HTR-8/SVneo (cell line): ENCODE measurements at places on chromosomes 3 and 15.
A peak's percentile ranks its signal among the peaks of the same experiment; 100 is the strongest.

- no peak for DNase-seq
Observed at GRCh38 chr15:29123171-29123570, 146.5 kb downstream of the NSMCE3 start.

DNA sequence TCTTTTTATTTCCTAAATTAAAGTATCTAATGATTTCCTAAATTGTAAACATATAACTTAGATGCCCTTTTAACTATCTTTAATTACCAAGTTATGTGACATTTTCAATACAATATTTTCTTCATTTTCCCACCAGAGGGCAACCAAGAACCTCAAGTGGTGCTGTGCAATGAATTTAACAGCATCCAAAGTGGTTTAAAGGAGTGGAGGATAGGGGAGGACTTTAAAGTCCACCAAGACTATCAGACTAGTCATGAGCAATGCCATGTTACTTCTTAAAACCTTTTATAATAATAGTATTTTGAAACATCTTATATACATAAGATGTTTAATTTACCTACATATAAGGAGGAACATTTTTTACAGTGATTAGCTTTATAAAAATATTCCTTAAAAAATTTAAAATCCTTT, 74.4 kb downstream of the DLG1 start:
- DNase-seq, result peak; percentile 58

DNA sequence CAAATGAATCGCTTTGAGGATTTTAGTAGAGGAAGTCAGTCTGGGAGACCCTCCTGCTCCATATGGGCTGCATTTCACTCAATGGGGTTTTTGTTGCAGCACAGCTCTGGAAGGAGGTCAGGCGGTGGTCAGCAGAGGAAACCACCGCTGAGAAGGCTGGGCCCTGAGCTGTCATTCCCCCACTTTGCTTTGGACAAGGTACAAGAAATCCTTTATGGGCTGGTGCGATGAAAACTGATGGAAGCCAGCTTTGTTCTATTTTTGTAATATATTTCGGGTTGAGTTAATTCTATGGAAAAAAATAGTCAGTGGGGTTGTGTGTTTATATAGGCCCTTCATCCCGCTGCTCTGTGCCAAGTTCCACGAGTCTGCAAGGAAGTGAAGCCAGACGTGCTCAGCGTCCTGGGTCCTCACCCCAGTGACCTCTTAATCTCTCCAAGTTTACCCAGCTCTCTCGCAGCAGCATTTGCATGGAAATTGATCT, 157.1 kb upstream of the TMC3 start:
- no peak for DNase-seq

GRCh38 chr15:89714775-89715174, 24.2 kb downstream of the WDR93 start:
- DNase-seq, result no peak

DNA sequence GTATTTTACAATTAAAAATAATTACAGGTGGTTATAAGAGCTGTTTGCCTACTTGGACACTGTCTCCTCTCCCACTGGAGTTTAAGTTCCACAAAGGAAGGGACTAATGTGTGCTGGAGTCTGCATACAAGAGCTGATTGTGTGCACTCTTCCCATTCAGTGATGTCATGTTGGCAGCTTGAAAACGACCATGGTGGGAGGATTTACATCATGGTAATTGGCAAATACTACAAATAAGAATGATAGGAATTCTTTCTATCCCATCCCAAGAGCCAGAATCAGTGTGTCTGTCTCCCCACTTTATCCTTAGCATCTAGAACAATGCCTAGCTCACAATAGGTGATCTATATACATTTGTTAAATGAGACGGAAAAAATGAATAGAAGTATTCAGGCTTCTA, 14.1 kb downstream of the ITGA11 start:
- no peak for DNase-seq

- DNase-seq, result peak; percentile 69
Observed at GRCh38 chr3:45210308-45211041, 15.6 kb downstream of the TMEM158 start.

GRCh38 chr3:16301507-16301906, 36.5 kb downstream of the OXNAD1 start:
- DNase-seq, result no peak

DNA sequence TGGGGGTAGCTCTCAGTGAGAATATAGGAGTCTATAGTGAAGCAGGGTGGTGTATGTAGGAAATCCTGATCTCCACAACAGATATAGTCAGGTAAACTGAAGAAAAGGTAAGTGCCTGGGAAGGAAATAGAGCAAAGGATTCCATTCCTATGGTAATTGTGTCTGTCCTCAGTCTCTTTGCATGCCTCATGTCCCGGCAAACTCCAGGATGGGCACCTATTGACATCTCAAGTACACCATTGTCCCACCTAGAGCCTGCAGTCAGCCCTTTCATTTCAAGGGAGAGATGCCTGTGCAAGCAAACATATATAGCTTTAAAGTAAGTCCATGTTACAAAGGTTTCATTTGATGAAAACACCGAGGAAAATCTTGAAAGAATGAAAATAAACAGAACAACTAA, 257.7 kb upstream of the AZI2 start:
- no peak for DNase-seq

GRCh38 chr15:56351957-56352506, 13.2 kb upstream of the TEX9 start:
- no peak for DNase-seq

- DNase-seq, result no peak
Observed at GRCh38 chr15:70376929-70377691, 279.4 kb upstream of the TLE3 start.

DNA sequence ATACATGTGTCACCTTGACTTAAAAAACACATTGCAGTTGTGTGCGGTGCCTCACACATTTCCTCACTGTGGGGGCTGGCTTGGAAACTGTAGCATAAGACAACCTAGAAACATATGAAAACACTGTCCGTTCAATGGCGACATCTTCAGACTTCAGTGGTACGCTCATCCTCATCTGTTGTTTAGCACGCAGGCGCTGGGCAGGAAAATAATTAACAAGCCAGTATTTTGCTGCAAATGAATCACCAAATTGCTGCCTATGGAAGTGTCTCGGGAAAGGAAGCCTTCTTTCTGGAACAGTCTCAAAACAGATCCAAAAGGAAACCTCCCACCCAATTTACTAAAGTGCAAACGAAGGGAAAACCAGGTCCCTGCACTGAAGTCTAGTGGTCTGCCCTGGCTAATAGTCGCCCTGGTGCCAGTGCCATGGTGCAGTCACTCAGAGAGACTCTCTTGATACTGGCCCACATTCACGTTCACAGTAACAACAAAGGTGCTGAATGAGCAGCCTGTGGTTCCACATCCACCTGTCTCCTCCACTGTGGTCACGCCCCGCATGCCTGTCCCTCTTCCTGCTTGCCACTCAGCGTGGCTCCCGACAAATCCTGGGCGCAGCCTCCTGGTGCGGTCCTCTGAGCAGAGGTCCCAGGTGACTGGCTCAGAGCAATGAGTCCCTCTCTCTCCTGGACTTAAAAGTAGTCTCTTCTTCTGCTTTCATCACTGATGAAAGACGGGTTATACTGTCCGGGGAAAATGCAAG, 35.6 kb upstream of the MUC13 start:
- no peak for DNase-seq

- DNase-seq, result no peak
Observed at GRCh38 chr15:89452330-89452836, 44.0 kb downstream of the RHCG start.

- no peak for DNase-seq
Observed at GRCh38 chr3:169931747-169932520, 20.6 kb downstream of the SAMD7 start.

DNA sequence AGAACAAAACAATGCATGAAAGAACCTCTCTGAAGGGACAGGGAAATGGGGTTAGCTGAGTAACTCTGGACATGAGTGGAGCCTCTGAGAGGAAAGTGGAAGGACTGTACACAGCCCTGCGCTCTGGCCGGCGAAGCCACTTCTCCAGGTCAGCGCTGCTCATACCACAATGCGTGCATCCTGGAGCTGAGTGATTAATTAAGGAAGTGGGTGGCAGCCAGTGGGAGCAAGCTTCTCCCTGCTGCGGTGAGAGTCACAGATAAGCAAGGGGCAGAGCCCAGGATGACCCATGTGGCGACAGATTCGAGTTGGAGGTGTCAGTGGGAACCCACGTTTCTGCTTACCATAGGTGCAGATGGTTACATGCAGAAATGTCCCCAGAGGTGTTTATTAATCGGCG, 48.0 kb downstream of the KLF15 start:
- DNase-seq, result no peak

- DNase-seq, result no peak
Observed at GRCh38 chr15:88792342-88793282, 10.6 kb upstream of the ACAN start.

- peak; percentile 62 for DNase-seq
Observed at GRCh38 chr15:67146875-67147381, 81.5 kb downstream of the SMAD3 start.

DNA sequence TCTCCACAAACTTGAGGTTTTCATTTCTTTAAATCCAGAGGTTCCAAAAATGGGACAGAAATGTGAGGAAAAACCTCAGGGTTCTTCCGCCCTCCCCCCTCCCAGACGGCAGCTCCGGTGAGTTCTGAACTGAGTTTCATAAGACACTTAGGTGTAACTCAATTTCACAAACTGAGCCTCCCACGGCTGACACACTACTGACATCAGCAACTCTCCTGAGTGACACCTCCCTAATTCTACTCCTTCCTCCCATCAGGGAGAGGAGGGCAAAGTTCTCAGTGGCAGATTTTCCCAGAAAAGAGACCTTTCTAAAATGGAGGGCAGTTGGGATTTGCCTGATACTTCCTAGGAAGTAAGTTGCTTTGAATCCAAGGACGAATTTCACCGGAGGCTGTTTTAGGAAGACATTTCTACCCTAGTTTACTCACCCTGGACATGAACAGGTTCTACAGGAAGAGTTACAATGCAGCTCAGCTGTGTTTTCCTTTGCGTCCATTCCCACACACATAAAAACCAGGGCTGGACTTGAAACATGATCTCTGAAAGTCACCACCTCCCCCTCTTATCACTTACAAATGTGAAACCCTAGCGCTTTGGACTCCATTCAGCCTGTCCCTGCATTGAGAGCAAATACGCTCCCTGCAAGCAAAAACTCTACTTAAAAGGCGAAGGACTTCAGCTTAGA, 78.1 kb upstream of the LMOD3 start:
- DNase-seq, result peak; percentile 45

DNA sequence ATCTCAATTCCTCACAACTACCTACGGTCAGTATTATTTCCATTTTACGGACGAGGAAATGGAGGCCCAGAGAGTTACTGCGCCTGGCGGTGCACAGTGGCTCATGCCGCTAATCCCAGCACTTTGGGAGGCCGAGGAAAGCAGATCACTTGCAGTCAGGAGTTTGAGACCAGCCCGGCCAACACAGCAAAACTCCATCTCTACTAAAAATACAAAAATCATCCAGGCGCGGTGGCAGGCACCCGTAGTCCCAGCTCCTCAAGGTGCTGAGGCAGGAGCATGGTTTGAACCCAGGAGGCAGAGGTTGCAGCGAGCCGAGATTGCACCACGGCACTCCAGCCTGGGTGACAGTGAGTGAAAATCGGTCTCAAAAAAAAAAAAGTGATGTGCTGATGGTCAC, 187.3 kb downstream of the XXYLT1 start:
- no peak for DNase-seq

DNA sequence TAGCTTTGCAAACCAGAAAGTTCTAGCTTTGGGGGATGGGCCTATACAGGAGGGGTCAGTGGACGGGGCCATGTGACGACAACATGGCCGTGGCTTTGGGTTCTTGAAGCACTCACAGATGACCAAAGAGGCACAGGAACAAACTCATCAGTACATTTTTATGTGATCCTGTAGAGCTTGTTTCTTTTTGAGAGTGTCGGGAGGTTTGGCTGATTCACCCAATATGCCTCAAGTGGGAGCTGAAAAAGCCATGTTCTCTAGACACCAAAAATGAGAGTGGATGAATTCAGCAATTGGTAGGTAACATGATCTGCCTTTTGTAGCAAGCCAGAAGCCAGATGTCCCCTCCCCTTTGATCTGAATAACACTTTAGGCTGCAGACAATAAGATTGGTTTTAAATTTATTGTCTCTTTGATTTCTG, 30.1 kb downstream of the GREM1 start:
- no peak for DNase-seq

- DNase-seq, result no peak
Observed at GRCh38 chr15:43390723-43391122, 19.8 kb downstream of the TUBGCP4 start.

DNA sequence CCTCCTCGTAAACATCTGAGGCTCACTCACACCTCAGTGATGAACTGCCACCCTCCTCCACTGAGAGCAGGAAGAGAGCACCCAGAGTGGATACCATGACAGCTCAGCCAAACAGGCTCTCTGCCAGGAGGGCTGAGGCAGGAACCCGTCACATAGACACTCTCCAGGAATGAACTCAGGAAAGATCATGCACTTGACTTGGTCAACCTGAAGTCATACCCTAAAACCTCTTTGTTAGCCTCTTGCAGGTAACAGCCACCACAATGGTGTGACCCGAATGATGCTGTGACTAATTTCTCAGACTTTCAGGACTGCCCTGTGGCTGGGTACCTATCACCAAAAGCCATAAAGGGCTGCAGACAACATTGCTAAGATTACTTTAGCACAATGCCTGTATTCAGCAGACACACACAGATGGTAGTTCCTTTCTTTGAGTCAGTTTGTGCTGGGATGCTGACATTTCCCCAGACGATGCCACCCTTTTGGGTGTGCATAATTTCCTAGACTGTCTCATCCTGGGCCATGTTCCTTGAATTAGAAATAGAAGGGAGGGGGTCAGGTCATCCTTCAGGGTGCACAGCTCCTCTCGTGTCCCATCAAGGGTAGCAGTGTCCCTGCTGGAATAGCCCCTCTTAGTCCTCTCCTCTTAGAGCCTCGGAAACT, 30.3 kb downstream of the CX3CR1 start:
- DNase-seq, result no peak

GRCh38 chr15:35186346-35186745, 101.3 kb upstream of the NANOGP8 start:
- DNase-seq, result no peak

GRCh38 chr15:37107071-37107743, 6.9 kb upstream of the MEIS2 start:
- DNase-seq, result no peak

GRCh38 chr3:79367803-79368202, 400.0 kb downstream of the ROBO1 start:
- no peak for DNase-seq

DNA sequence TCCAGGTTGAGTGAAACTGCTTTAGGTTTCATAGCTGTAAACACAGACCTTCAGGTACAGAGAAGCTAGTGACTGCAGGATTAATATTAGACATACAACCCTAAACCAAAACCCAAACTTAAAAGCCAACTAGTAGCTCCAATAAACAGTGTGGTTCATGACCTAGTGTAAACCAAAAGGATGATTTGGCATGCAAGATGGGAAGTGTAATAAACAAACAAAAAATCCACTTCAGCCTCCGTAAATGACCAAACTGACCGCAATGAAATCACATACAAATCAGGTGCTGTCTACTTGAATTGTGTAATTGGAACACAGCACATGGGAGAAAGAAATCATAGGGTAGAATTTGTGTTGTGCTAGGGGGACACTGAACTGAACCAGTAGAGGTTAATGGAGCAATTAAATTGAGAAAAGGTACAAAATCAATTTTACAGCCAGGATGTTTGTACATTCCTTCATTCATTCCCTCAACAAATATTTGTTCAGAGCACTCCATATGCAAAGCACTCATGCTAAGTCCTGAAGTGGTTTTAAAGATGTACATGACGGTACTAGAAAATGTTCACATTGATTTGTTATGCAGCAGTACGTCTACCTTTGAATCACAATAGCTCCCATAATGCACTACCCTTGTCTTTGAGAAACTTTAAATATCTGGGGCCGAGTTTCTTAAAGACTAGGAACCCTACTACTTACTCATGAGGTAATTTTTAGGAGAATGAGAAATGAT, 21.4 kb upstream of the CHST2 start:
- DNase-seq, result no peak

- DNase-seq, result no peak
Observed at GRCh38 chr15:96599268-96599667, 268.8 kb downstream of the NR2F2 start.
